ENCODE measurements at places on chromosomes 16 and 17.

- no peak for DNase-seq
These were observed 6.7 kb upstream of the TBKBP1 start for GRCh38 chr17:47687328-47687690.

GRCh38 chr17:34826332-34826731 lies 134.9 kb downstream of the CCT6B start:
- no peak for DNase-seq

DNA sequence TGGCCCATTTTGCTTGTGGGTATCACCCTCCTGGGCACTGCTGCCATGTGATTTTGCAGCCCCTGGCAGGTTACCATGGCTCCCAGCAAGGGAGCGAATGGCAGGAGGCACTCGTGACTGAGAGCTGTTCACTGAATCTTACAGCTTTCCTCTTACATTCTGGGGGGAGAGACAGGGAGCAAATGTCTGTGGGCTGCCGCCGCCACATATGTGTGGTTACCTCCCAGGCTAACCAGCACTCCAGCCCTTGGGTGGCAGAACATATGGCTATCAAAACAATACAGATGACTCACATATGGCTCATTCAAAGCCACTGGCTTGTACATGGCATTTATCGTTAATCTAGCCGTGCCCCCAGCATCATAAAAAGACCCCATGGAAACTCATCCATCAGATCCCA lies 19.8 kb downstream of the GTF3C1 start:
- DNase-seq, result no peak

- no peak for DNase-seq
These were observed 111.1 kb downstream of the OR1D5 start for GRCh38 chr17:2952174-2952845.

DNA sequence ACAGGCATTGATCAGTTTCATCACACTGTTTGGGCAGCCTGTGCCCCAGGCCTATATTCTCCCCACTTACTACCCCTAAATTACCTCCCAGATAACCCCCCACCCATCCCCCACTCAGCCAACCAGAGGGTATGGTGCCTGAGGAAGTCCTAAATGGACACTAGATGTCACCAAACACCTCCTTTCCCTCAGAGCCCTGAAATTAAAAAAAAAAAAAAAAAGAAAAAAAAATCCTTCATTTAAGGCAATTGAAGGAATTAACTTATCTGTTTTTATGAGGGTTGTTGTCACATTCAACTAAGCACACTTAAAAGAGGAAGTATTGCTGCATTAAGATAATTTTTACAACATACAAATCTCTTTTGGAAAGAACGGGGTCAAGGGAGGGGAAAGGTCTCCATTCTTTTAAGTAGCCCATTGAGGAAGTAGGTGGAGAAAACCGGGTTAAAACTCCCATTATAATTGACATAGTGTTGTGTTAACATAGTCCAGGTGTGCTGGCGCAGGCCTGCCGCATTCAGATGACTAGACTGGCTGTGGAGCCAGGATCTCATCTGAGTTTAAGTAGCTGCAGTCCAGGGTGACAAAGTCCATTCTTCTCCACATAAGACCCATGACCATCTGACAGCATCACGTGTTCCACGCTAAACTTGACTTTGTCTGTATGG lies 46.3 kb downstream of the SNX11 start:
- DNase-seq, result no peak

DNA sequence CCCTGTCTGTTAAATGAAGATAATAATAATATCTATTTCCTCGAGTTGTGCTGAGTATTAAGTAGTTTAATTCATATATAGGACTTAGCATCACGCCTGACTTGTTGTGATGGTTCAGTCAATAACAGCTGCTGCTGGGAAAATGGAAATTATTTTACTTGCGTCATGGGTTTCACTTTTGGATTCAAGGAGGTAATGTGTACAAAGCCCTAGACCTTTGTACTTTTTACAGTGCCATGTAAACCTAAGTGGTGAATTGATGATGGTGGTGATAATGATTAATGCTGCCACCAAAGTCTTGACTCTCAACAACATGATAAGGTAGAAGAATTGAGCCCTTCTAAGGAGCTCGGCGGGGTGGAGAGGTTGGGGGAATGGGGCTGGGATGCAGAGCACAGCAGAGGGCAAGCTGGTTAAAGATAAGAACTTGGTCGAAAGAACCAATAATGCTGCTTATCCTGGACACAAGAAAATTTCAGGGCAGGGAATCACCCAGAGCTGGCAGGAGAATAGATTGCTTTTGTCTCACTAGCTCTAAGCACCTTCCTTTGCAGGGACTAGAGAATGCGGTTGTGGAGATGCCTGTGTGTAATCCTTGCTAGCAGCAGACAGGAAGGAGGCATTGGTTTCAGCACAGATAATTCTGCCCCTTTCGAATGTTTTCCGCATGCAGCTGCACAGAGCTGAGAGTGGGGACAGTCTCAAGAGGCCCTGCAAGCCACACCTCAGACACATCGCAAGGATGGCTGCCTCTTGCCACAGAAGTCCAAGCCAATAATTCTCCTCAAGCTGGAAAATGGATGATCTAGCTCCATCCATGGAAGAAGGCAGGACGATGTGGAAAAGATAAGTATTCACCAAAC lies 187.1 kb downstream of the TMEM114 start:
- DNase-seq, result no peak

GRCh38 chr17:21196126-21196525 lies 17.8 kb downstream of the TMEM11 start:
- DNase-seq, result no peak
